ENCODE measurements at places on chromosomes 16 and 17.

- no peak for DNase-seq
These were observed 43.1 kb upstream of the NKD1 start for GRCh38 chr16:50505115-50505514.

- no peak for DNase-seq
These were observed 42.7 kb upstream of the ICAM2 start for GRCh38 chr17:64063088-64063487.

GRCh38 chr16:78228704-78229103 is 129.2 kb downstream of the WWOX start:
- DNase-seq = no peak

DNA sequence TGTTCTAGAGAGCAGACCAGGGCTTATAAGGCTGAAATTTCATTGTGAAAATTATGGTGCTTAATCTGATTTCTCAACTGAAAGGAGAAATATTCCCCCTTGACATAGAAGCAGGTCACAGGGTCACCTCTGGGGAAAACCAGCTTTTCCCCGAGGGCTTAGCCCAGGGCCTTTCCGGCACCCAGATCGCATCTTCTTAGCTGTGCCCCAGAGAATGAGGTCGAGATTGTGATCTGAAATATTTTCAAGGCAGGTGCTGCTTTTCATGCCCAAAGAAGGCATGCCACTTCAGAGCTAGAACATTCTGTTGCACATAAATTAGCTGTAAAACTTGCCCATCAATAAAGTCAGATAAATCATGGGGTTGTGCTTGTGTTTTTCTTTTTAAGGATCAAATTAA is 25.4 kb upstream of the ARHGAP17 start:
- DNase-seq = no peak

- no peak for DNase-seq
These were observed 86.2 kb upstream of the CDC42EP4 start for GRCh38 chr17:73397856-73398540.

DNA sequence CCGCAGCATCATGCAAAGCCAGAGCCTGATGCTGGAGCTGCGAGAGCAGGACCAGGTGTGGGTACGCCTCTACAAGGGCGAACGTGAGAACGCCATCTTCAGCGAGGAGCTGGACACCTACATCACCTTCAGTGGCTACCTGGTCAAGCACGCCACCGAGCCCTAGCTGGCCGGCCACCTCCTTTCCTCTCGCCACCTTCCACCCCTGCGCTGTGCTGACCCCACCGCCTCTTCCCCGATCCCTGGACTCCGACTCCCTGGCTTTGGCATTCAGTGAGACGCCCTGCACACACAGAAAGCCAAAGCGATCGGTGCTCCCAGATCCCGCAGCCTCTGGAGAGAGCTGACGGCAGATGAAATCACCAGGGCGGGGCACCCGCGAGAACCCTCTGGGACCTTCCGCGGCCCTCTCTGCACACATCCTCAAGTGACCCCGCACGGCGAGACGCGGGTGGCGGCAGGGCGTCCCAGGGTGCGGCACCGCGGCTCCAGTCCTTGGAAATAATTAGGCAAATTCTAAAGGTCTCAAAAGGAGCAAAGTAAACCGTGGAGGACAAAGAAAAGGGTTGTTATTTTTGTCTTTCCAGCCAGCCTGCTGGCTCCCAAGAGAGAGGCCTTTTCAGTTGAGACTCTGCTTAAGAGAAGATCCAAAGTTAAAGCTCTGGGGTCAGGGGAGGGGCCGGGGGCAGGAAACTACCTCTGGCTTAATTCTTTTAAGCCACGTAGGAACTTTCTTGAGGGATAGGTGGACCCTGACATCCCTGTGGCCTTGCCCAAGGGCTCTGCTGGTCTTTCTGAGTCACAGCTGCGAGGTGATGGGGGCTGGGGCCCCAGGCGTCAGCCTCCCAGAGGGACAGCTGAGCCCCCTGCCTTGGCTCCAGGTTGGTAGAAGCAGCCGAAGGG is 24.2 kb downstream of the C1QTNF1 start:
- DNase-seq = no peak

GRCh38 chr16:48052731-48053417 is 102.9 kb downstream of the ABCC12 start:
- DNase-seq = no peak
